CMK (cell line): ENCODE measurements at places on chromosomes 13 and 19.

GRCh38 chr19:10295847-10296591 lies 6.3 kb downstream of the ICAM5 start:
- DNase-seq, result no peak

DNA sequence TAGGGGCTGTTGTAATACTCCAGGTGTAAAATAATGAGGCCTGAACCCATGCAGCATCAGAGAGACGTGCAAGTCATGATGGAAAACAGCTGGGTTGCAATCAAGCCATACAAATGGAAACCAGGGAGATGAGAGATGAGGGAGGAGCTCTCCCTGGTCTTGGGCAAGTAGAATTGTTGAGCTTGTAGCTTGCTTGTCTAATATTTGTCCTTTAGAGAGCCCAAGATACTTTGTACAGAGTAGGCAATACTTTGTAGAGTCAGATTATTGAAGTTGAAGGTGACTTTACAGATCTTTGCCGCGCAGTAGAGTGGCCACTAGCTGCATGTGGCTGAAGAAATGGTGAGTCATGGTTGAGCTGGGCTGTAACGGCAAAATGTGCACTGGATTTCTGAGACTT lies 8.3 kb downstream of the ATP8A2 start:
- no peak for DNase-seq

- no peak for DNase-seq
These were observed 19.1 kb downstream of the CEBPG start for GRCh38 chr19:33392341-33393285.

- DNase-seq, result no peak
These were observed 6.9 kb downstream of the NPHS1 start for GRCh38 chr19:35845215-35846037.

GRCh38 chr19:33778089-33778791 lies 18.4 kb upstream of the KCTD15 start:
- DNase-seq, result peak; percentile 55

- no peak for DNase-seq
These were observed 71.9 kb downstream of the CDK8 start for GRCh38 chr13:26325876-26326275.

GRCh38 chr19:35008891-35009341 lies 8.8 kb downstream of the GRAMD1A start:
- DNase-seq, result no peak

- no peak for DNase-seq
These were observed 11.8 kb downstream of the IL17D start for GRCh38 chr13:20715330-20715712.

GRCh38 chr13:20828539-20829364 lies 55.0 kb upstream of the EEF1AKMT1 start:
- DNase-seq, result no peak

- no peak for DNase-seq
These were observed at the start of gene CDX2 for GRCh38 chr13:27969082-27969865. Gene CDX2 (minus strand): TSS chr13:27969315. CDS start chr13:27969006, 309 bp downstream.

- DNase-seq, result no peak
These were observed 82.2 kb upstream of the USP29 start for GRCh38 chr19:57037556-57037955.

- no peak for DNase-seq
These were observed 5.8 kb downstream of the PLPPR3 start for GRCh38 chr19:815775-816499.

DNA sequence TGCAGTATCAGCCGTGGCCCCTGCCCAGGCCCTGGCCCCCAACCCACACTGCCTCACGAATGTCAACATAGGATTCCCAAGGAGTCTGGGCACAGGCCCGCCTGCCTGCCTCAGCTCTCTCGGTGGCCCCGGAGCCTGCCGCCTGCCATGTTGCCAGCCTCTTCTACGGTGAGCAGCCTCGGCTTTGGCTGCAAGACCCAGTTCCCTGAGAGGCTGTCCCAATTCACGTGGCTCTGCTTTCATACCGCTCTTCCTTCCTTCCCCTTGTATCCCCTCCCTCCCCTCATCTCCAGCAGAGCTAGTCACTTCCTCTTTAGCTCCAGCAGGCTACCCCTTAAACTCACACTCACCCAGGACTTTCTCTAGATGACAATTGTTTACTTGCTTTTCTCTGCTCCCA lies 42.7 kb downstream of the SERP2 start:
- DNase-seq, result no peak

DNA sequence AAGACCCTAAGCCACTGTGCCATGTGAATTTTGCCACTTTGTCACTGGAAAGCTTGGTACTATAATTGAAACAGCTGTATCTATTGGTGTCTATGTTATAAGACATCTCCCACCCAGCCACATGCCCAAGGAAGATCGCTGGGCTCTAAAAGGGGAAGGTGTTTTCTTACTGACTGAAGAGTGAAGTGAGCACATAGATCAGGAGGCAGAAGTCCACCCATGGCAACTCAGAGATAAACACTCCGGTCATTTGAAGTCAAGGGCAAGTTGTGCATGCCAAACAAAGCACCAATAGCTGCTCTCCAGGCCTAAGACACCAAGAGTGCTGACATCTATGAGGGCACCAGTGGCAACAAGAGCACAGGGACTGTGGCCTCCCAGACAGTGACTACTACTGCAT lies 153.8 kb downstream of the KCTD12 start:
- DNase-seq, result no peak

DNA sequence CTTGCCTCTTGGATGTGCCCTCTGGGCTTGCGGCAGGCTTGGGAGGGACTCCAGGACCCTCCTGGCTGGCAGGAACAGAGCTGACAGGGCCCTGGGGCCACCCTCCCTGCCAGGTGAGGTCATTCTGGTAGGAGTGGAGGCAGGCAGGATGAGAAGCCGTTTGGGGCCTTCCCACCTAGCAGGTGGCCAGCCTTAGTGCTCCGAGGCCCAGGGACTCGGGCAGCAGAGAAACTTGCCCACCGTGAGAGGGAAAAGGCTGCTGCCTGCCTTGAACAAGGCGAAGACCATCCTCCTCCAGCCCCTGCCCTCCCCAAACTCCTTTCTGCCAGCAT lies 8.5 kb downstream of the RFX1 start:
- DNase-seq, result no peak

- DNase-seq, result no peak
These were observed 22.0 kb upstream of the BCL3 start for GRCh38 chr19:44726465-44726864.

DNA sequence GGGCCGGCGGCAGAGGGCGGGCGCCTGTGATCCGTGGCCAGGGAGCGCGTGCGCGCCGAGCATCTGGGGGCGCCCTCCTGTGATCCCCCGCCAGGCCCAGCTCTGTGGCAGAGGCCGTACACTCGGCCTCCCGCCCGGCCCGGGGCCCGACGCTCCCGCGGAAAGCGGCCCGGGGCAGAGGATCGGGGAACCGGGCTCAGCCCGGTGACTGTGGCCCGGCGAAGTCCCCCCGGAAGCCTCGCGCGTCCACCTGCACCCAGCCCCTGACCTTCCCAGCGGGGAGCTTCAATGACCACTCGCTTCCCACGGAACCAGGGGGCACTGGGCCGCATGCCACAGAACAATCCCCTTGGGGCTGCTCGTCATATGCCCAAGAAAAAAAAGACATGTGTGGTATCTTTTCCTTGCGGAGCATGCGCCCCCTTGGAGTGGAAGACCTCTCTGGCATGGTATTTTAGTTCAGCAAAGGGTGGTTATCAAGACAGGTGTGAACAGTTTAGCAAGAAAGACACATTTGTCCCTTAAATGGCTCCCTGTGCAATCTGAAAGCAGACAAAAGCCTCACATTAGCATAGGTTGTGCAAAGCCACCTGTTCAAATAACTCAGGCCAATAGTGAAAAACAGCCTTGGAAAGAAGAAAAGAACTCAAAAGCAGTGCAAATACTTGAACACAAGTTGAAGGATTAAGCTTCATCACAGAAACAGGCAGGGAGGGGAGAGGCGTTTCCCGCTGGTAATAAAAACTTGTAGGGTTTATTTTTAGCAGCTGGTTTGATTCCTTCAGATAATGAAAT lies 290.9 kb upstream of the SOX21 start:
- no peak for DNase-seq

DNA sequence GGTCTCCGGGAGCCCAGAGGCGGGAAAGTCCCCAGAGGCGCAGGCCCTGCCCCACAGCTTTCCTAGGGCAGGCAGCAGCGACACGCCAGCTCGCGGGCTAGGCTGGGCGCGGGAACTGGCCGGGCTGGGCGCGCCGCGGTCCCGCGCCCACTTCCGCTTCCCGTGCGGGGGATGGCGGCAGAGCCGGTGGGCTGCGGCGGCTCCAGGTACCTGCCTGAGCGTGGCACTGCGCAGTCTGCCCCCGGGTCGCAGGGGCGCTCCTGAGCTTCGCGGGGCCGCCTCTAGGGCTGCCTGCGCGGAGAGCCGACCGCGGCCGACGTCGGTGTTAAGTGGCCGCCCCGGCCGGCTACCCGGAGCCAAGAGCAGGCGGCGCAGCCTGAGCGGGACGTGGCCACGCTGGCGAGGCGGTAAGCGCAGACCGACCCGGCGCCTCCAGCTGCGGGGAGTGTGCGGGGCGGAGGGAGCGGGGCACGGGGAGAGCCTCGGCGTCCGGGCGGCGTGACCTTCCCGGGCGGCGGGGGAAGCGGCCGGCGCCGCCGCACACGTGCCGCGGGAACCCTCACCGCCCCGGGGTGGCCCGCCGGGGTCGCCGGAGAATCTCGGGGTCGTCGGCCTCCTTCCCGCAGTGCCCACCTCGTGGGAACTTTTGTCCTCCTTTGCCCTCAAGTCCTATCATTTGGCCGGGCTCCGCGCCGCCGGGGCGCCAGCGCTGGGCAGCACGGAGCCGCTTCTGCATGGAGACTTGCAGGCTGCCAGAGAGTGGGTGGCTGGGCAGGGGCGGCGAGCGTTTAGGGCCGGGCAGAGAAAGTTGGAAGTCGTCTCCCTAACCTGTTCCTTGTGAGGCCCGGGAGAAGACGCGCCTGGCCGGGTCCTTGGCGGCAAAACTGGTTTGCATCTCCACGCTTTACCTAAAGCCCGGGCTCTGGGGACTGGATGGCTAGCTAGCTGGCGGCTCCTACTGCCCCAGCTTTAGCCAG lies 31.4 kb upstream of the MPHOSPH8 start:
- peak; percentile 52 for DNase-seq

DNA sequence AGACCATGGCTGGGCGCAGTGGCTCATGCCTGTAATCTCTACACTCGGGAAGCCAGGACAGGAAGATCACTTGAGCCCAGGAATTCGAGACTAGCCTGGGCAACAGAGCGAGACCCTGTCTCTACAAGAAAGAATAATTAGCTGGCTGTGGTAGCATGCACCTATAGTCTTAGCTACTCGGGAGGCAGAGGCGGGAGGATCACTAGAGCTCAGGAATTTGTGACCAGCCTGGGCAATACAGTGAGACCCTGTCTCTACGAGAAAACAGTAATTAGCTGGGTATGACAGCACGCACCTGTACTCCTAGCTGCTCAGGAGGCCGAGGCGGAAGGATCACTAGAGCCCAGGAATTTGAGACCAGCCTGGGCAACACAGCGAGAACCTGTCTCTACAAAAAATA lies 7.4 kb downstream of the DNMT1 start:
- DNase-seq, result no peak

GRCh38 chr19:9885077-9885552 lies 50.0 kb downstream of the PIN1 start:
- no peak for DNase-seq

GRCh38 chr19:49475191-49475917 lies 1.3 kb downstream of the FLT3LG start:
- DNase-seq, result no peak

GRCh38 chr13:29893438-29893837 lies 43.0 kb upstream of the UBL3 start:
- no peak for DNase-seq

- DNase-seq, result no peak
These were observed 42.7 kb downstream of the ANKRD10 start for GRCh38 chr13:110872034-110872767.

DNA sequence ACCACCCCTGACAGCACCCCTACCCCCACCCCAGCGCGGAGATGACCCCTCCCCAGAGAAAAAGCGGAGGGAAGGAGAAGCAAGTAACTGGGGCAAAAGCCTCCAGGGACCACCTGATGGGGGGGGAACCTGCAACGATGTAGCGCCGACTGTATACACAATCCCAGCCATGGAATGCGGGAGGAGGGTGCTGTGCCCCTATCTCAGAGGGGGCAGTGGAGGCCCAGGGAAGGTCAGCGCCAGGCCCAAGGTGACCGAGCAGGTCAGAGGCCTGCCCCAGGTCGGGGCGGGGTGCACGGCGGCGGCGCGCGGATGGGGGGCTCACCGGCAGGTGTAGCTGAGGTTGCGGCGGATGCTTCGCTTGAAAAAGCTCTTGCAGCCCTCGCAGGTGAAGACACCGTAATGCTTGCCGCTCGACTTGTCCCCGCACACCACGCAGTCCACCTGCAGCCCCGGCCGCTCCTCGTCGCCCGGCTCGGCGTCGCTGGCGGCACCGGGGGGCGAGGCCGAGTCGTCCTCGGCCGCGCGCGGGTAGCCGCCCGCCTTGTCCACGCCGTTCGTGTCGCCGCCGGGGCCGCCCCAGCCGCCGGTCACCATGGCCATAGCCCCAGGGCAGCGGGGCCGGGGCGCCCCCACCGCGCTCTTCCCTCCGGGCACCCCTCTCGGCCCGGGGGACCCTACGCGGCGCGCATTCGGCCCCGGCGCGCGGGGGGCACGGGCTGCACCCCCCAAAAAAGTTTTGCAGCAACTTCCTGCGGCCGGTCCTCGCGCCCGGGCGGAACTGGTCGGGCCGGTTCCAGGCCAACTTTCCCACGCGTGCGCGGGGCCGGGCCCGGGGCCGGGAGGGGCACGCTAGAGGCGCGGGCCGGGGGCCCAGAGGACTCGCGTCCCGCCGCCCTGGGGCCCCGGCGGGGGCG lies 843 bp downstream of the NR2F6 start:
- no peak for DNase-seq

DNA sequence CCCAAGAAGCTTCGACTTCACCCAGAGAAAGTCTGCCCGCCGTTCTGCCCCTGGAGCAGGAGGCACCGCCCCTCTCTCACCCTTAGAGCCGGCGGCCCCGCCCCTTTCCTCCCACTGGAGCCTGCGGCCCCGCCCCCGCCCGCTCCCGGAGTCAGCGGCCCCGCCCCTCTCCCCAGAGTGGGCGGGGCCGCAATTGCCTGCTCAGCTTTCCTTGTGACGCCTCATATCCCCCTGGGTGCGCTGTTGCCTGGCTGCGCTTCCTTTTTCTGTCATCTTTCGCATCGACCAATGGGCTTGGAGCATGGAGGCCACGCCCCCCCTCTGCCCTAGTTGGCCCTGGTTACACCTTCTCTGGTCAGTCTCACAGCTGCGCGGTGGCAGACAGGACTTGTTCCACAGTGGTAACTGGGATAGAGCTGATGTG lies 38.2 kb upstream of the ZNF492 start:
- DNase-seq, result no peak

- DNase-seq, result no peak
These were observed 4.5 kb upstream of the PRKD2 start for GRCh38 chr19:46721269-46722003.

DNA sequence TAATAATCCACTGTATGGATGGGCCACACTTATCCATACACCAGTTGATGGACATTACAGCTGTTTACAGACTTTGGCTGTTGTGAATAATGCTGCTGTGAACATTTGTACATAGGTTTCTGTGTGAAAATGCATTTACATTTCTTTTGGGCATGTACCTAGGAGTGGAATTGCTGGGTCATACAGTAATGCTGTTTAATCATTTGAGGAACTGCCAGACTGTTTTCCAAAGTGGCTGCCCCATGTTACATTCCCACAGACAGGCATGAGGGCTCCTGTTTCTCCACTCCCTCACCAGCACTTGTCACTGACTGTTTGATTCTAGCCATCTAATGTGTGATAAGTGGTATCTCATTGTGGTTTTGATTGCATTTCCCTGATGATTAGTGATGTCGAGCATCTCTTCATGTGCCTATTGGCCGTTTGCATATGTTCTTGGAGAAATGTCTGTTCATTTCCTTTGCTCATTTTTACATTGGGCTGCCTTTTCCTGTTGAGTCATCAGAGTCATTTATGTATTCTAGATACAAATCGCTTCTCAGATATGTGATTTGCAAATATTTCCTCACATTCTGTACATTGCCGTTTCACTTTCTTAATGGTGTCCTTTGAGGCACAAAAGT lies 12.8 kb downstream of the TMEM255B start:
- no peak for DNase-seq
